ENCODE measurements at places on chromosomes 6 and 20.

- no peak for DNase-seq
These were observed 1.7 kb upstream of the ENTPD6 start for GRCh38 chr20:25193843-25194242.

DNA sequence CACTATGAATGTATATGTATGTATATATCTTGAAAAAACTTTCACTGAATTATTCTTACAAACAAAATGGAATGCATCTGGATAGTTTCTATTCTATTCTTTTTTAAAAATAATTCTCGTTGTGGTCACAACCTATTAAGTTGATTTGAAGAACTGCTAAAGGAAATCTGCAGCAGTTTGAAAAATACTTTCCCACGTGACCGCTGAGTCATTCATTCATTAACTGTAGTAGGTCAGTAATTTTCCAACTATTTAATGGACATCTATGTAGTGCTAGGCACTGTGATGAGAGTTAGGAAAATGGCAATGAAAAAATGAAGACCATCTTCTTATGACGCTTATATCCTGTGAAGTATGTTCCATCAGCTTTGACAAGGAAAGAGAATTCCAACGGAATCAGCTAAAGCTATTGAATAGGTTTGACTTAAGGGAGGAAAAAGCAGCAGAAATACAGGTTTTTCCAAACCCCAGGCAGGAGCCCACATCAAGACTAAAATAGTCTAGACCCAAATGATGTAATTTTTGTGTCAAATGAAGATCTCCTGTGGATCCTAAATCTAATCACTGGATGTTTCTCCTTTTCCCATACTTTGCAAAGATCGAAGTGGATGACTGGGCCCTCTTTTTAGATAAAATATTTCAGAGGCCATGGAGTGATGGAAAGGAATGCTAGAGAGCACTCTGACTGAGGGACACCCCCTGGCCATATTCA lies 4.1 kb upstream of the EFHC1 start:
- no peak for DNase-seq

DNA sequence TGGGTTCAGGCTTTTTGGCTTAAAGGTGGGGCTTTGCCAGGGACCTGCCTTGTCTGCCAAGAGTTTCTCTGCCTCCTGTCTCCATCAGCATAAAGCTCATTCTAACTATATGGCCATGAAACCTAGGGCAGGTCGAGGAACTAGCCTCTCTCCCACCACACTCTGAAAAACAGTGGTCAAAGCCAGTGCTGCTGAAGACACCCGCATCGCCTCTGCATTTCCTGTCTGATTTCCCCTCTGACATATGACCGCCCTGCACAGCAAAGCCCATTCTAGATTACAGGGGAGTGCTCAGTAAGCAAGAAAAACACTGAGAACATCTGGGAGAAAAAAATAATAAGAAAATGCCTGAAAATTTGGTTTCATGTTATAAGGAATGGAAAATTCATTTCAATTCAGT lies 573.6 kb downstream of the PRKN start:
- no peak for DNase-seq

GRCh38 chr6:46781478-46782378 lies 11.5 kb upstream of the MEP1A start:
- peak; percentile 58 for DNase-seq

- no peak for DNase-seq
These were observed 164.8 kb downstream of the SYNE1 start for GRCh38 chr6:152472325-152472724.

DNA sequence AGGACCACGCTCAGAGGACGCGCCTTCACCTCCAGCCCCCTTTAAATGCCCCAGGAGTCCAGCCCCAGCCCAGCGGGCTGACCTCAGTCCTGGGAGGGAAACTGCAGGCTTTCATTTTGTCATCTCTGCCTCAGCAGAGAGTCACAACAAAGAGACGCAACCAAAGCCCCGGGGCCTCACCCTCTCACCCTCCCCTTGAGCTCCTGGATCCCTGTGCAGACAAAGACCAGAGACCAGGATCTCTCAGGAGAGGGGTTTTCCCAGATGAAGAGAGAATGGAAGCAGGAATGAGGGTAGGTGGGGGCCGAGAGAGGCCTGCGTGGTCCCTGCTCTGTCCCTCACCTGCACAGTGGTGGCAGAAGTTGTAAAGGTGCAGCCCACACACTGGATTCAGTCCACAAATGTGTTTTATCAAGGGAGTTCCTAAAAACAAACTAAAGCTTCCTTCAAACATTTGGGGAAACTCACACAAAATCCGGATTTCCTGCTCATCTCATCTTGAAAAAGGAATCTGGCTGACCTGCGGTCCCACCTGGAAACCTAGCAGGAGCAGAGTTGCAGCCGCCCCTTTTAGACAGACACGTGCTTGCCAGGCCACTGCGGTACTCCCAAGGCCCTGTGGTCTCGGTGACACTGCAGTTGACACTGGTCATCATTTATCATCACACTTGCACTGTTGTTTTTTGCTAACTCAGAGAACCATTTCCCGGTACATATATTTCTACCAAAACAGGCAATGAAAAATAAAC lies 27.1 kb downstream of the PTGIS start:
- DNase-seq, result no peak

DNA sequence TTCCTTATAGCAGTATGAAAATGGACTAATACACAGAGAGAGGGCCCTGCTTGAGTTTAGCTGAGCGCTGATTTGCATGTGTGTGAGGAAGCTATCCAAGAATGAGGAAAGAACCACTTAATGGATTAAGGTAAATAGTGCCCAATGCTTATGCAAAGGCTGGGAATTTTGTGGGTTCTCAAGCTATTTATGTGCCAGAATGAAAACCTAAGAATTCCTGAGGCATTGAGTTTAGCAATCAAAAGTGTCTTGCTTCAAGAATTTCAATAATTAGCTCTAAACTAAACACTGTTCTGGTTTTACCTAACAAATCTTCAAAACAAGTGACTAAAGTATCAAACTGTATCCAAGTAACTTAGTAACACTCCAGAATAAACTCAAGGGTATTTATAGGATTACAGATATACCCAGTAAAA lies 7.0 kb upstream of the OR14J1 start:
- DNase-seq, result no peak

GRCh38 chr6:8175046-8175777 lies 72.9 kb upstream of the EEF1E1 start:
- DNase-seq, result no peak

DNA sequence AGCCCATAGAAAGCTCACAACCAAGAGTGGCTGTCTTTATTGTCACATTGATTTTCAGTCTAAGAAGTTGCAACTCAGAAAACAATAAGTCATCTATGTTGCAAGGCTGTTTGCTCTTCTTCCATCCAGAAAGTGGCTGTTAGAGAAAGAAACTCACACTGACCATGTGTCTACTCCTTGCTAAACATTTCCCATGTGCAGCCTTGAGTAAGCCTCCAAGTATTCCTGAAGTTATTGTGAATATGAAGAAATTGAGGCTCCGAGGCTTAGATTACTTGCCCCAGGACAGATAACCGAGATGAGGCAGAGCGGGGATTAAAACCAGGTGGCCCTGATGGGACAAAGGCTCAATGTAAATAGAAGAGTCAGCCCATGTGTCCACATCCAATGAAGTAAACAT lies 105.0 kb downstream of the SPTLC3 start:
- DNase-seq, result no peak
